ENCODE measurements at places on chromosomes 7 and 10.

GRCh38 chr7:100720279-100720670 lies at the start of gene EPO:
EPO (plus strand) TSS chr7:100720468; CDS start chr7:100720981, 513 bp downstream.
- DNase-seq: no peak

DNA sequence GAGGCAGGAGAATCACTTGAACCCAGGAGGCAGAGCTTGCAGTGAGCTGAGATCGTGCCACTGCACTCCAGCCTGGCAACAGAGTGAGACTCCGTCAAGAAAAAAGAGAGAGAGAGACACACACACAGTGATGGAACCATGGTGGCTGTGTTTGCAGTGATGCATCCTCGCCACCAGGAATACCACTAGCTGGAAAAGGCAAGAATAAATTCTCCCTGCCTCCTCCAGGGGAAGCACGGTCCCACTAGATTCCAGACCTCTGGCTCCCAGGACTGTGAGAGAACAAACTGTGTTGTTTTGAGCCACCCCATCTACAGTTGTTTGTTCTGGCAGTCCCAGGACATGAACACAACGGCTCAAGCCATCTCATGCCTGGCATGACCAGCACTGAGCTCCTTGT lies 320.3 kb upstream of the FOXK1 start:
- DNase-seq: no peak

GRCh38 chr7:72386118-72386517 lies 26.0 kb downstream of the CALN1 start:
- no peak for DNase-seq

- DNase-seq: no peak
Measured at GRCh38 chr10:7389346-7389745, 21.5 kb downstream of the SFMBT2 start.

DNA sequence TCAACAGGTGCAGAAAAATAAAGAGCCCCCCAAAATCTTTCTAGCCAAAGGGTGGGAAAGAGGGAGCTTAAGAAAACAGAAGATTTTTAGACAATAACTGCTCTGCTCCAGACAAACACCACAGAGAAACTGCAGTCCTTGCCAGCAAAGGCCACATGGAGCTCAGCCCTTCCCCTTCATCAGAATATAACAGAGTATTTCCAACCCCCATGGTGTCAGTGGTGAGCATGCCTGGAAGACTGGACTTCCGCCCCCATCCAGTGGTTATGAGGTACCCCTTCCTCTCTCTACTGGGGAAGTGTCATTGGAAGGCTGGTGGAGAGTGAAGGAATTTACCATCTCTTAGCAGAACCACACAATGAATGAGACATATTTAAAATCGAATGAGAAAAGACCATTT lies 1007.3 kb upstream of the CELF2 start:
- no peak for DNase-seq

DNA sequence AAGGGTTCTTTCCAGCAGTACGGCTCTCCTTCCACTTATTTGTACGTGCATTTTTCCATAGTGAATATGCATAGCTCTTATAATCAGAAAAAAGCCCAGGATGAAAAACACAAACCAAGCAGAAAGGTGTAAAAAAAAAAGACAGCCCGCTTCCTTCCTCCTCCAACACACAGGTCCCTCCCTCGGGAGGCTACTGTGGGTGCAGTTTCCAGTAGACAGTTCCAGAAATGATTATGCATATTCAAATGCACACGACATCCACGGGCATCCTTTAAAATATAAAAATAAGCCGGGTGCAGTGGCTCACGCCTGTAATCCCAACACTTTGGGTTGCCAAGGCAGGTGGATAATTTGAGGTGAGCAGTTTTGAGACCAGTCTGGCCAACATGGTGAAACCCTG lies 59.9 kb downstream of the TNRC18 start:
- no peak for DNase-seq

DNA sequence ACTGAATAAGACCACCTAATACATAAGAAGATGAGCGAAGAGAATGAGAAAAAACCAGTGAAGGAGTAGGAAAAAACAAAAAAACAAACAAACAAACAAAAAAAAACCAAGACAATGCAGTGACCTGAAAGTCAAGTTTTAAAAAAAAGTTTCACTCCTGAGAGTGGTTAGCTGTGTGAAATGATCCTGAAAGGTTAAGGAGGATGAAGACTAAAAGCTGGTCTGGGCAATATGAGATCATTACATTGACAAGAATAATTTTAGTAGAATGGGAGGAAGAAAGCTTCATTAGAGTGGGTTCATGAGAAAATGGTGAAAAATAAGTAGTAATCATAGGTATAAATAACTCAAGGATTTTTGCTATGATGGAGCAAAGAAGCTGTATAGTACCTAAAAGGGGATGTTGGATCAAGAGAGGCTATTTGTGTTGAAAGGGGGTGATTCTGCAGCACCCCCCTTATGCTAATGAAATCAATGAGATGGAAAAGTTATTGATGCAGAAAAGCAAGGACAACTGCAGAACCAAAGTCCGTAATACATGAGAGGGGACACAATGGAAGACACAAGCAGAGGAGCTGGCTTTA lies 80.2 kb downstream of the KMT2C start:
- no peak for DNase-seq

- no peak for DNase-seq
Measured at GRCh38 chr10:59126261-59126660, 50.2 kb upstream of the PHYHIPL start.

GRCh38 chr10:14692344-14693076 lies 82.2 kb downstream of the FAM107B start:
- no peak for DNase-seq

DNA sequence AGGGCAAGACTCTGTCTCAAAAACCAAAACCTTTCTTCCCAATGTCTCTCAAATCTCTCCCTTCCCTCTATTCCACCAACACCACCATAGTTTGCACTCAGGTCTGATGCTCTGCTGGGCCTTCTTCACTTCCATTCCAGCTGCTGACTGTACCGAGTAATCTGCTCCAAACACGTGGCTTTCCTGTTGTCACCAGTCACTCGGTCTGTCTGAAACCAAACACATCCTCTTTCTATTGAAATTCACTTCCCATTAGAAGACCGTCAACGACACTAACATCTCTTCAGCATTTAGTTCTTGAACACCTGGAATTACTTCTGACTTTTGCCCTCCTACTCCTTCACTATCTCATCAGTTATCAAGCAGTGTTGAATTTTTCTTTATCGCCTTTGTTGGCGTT lies 4.7 kb upstream of the NRF1 start:
- no peak for DNase-seq

- no peak for DNase-seq
Measured at GRCh38 chr7:135206941-135207391, 4.4 kb downstream of the WDR91 start.

DNA sequence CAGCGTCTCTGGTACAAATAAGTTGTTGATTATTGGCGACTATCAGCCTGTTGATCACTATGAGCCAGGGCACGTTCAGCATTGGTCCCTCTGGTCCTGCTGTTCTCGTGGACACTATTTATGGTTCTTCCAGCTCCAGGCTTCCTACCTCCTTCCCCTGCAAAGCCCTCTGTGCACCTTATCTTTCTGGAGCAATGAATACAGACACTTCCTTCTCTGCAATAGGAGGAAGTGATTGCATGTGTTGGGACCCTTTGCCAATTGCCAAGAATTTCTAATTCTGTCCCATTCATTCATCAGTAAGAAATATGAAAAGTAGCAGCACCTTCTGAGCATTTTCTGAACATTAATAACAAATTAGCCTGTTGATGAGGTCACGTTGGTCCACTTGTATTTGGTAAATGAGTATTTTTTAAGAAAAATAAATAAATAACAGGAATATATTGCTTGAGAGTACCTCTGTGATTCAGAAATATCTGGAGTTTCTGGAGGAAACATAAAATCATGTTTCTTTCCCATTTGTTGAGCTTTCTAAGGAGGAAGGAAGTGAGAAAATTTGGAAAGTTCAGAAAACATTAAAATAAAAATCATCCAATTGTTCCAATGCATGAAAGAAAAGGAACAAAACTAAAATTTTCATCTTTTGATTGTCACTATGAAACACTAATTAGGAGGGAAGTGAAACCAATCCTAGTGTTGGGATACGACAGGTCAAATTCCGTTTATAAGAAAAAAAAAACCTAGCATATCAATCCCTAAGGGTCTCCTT lies 259.1 kb upstream of the KLF6 start:
- no peak for DNase-seq

DNA sequence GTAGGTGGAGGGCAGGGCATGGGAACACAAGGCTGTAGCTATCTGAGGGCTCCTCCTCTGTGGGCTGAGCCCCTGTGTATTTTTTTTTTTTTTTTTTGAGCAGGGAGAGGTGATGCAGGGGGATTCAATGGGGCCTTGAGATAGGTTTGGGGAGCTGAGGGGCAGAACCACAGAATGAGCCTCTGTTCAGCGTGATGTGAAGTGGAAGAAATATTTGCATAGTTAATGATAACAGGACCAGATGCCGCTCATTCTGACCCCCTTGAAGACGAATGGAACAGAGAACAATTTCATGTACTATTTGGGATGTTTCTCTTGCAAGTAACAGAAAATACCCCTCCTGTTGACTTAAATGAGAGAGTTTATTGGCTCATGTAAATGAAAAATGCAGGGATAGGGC lies 69.7 kb upstream of the EMX2 start:
- no peak for DNase-seq

- no peak for DNase-seq
Measured at GRCh38 chr10:118901380-118901779, 128.1 kb upstream of the NANOS1 start.

DNA sequence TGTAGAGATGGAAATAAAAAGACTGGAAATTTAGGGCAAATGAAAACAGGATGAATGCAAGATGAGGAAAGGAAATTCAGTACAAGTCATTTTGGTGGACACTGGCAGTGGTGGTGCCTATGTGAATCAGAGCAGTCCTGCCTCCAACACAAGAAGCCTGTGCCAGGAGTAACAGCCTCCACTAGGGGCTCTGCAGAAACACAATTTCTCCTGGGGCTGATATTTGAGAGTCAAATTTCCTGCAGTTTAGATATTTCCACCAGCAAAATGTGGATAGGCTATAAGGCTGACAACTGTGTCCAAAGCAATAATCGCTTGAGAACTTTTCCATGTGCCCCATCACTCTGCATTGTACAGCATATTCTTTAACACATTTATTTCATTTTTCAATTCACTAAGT lies 4.7 kb upstream of the PLXDC2 start:
- no peak for DNase-seq

- DNase-seq: no peak
Measured at GRCh38 chr10:131886237-131886636, 14.6 kb upstream of the PPP2R2D start.

DNA sequence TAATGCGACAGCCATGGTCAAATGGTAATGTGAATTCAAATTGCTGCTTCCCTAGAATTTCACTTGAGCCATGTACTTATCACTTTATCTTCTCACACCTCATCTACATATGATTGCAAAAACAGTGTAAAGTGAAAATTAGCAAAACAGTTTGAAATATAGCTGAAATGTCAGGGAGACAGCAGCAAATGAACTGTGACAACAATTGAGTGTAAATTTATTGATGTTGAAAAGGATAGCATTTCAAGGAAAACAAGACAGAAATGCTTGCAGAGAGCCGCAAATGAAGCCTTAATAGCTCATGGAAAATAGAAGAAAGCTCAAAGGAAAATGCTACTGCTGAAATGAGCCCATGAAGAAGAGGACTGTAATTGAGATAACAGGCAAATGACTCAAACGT lies 516.2 kb upstream of the POT1 start:
- no peak for DNase-seq

- DNase-seq: no peak
Measured at GRCh38 chr10:16586358-16587138, 64.9 kb upstream of the C1QL3 start.
